Forelimb muscle (tissue), 1 donor: ENCODE measurements at places on chromosomes 1 and 21. TPM values are rescaled to one million over a fixed set of nuclear protein-coding genes. Genes with fewer than 3 reads are reported as not detected.

LCK gene
- polyA plus RNA-seq: 0.35 TPM

SPTA1 gene
- 3.2 TPM for polyA plus RNA-seq

KIF2C gene
- 9.8 TPM for polyA plus RNA-seq

ASH1L gene
- polyA plus RNA-seq: 27.0 TPM

HCN3 gene
- 4.3 TPM for polyA plus RNA-seq

F5 gene
- 0.11 TPM for polyA plus RNA-seq

SNRNP40 gene
- 36.7 TPM for polyA plus RNA-seq

GIPC2 gene
- 0.78 TPM for polyA plus RNA-seq

CDA gene
- 0.18 TPM for polyA plus RNA-seq

SIK1 gene
- 1.3 TPM for polyA plus RNA-seq

COP1 gene
- polyA plus RNA-seq: 32.8 TPM

DCAF8 gene
- polyA plus RNA-seq: 110 TPM

CRNN gene
- not detected for polyA plus RNA-seq

FABP3 gene
- 160 TPM for polyA plus RNA-seq

PATJ gene
- 3.5 TPM for polyA plus RNA-seq

CNR2 gene
- 0.06 TPM for polyA plus RNA-seq

CYP4A11 gene
- not detected for polyA plus RNA-seq

SCYL3 gene
- 9.2 TPM for polyA plus RNA-seq

KLHDC7A gene
- polyA plus RNA-seq: not detected

SARS1 gene
- 86.3 TPM for polyA plus RNA-seq

TMEM240 gene
- 4.1 TPM for polyA plus RNA-seq

TMEM79 gene
- 4.3 TPM for polyA plus RNA-seq

ATP1A4 gene
- 2.8 TPM for polyA plus RNA-seq

ZBTB8B gene
- 0.11 TPM for polyA plus RNA-seq

BNIPL gene
- 0.70 TPM for polyA plus RNA-seq

CASQ2 gene
- polyA plus RNA-seq: 914 TPM

CRB1 gene
- 0.39 TPM for polyA plus RNA-seq

NCMAP gene
- 0.04 TPM for polyA plus RNA-seq
